Fibroblast of mammary gland (primary cell): ENCODE measurements at places on chromosomes 6 and 20.

DNA sequence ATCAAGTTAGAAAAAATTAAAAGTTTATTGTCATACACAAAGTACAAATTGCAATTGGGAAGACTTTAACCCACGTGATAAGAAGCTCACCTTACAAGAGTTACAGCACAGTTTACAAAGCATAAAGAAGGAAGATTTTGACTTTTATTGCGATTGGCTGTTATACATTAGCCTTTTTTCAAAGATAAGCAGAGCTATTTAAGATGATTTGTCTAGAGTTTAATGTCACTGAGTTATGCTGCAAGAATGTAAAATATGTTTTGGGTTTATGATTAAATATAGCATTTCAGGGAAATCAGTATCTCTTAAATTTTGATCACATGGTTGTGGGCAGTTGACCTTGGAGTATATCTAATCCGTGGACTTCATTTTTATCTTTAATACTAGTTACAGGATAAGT lies 664.2 kb upstream of the PTCHD4 start:
- DNase-seq: no peak

GRCh38 chr6:136968837-136969236 lies 46.7 kb downstream of the SLC35D3 start:
- DNase-seq: no peak

GRCh38 chr20:8132484-8133309 lies 631 bp downstream of the PLCB1 start:
- DNase-seq: peak; percentile 21

DNA sequence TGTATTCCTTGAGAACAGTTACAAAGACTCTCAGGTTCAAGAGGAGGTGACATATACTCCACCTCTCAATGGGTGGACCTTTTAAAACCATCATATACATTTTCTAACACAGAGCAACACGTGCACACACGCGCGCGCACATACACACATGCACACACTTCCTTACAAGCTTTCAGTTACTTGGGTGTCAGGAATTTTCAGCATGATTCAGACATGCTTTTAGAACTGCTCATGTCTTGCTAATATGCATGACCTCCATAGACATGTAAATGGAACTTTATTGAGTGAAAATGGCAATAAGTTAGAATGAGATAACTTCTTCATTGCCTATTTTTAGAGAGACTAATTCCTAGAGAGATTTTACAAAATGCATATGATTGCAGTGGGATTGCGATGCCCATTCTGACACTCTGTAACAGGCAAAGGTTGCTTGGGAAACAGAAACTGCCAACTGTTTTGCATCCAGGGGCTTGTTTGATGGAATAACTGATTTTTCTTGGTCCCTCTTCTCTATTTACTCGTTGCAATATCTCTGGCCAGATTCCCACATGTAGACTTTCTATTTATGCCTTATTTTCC lies 531.4 kb upstream of the RNF217 start:
- DNase-seq: peak; percentile 7

- no peak for DNase-seq
Observed at GRCh38 chr6:109045493-109045892, 49.2 kb downstream of the SESN1 start.

DNA sequence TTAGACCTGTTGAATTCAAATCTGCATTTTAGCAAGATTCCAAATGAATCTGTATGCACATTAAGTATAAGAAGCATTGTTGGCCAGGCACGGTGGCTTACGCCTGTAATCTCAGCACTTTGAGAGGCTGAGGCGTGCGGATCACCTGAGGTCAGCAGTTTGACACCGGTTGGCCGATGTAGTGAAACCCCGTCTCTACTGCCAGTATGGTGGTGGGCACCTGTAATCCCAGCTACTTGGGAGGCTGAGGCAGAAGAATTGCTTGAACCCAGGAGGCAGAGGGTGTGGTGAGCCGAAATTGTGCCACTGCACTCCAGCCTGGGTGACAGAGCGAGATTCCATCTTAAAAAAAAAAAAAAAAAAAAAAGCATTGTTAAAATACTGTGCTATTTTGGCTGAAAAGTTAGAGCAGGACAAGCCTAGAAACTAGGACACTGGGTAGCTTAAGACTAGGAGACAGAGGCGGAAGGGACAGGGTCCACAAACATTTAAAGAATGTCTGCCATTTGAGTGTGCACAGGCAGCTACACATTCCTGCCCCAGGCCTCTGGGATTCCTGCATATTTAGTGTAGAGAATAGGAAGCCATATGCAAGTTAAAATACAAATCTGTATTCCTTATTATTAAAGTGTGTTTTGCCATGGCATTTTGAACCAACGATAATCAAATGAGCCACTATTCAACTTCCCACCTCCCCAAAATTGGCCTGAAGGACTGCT lies 45.1 kb upstream of the EEF1A1 start:
- no peak for DNase-seq

DNA sequence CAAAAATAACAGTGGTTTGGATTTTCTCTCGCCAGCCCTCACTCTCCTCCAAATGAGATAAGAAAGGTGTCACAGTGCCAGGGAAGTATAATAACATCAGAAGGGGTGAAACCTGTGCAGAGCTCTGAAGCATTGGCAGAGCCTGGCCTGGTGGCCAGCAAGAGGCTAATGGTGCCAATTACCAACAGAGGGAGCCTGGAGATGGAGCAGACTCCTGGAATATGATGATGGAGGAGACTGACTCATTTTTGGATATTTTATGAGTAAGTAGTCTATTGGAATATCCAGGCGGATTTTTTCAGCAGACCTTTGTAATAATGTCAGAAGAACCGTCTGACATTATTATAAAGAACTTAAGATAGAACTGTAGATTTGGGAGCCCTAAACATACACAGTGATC lies 442.6 kb upstream of the MARCKS start:
- peak; percentile 83 for DNase-seq

GRCh38 chr20:38602185-38602581 lies 574 bp downstream of the ARHGAP40 start:
- no peak for DNase-seq

- no peak for DNase-seq
Observed at GRCh38 chr6:170093658-170094596, 197.0 kb downstream of the DLL1 start.

- no peak for DNase-seq
Observed at GRCh38 chr20:53079261-53079691, 107.1 kb downstream of the TSHZ2 start.

- DNase-seq: peak; percentile 73
Observed at GRCh38 chr20:8414586-8415274, 282.7 kb downstream of the PLCB1 start.
